ENCODE measurements at places on chromosomes 16 and 17.

DNA sequence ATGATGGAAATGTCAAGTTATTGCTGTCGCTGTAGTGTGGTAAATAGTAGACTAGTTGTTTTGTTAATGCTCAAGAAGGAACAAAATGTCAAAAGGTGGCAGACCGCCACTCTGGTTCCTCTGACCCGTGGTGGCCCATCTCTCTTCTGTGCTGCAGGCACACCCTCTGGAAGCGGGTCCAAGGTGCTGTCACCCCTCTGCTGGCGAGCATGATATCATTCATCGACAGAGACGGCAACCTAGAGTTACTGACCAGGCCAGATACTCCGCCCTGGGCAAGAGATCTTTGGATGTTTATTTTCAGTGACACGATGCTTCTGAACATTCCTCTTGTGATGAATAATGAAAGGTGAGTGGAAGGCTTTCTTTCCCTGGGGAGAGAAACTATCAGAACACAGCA is 56.8 kb upstream of the ENDOV start:
- no peak for DNase-seq

DNA sequence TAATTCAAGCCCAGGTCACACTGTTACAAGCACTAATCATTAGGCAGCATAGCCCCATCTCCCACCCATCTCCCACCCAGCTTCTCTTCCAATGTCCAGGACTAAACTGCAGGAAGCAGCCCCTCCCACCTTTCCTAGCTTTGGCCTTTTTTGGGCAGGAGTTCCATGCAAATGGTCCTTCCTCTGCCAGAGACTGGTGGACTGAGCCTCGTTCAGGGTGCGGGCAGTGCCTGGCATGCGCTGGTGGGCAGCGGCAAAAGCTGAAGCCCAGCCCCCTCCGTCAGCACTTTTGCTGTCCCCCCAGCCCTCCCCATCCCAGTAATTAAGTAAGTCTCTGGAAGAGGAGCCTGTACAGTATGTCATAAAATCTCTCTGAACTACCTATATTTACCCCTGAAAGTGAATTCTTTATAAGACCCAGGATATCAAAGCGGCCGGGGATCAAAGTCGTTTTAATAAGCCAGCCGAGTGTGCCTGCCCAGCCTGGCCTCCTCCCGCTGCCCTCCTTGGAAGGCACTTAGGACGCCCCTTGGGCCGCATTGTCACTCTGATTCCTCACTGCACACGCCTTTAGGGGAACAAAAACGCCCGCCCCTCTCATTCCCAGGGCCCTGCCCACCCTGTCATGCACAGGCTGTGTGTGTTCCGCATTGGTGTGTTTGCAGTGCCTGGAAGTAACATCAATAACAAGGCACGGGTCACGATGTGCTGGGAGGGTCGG is 109.9 kb downstream of the IRX5 start:
- DNase-seq, result no peak

DNA sequence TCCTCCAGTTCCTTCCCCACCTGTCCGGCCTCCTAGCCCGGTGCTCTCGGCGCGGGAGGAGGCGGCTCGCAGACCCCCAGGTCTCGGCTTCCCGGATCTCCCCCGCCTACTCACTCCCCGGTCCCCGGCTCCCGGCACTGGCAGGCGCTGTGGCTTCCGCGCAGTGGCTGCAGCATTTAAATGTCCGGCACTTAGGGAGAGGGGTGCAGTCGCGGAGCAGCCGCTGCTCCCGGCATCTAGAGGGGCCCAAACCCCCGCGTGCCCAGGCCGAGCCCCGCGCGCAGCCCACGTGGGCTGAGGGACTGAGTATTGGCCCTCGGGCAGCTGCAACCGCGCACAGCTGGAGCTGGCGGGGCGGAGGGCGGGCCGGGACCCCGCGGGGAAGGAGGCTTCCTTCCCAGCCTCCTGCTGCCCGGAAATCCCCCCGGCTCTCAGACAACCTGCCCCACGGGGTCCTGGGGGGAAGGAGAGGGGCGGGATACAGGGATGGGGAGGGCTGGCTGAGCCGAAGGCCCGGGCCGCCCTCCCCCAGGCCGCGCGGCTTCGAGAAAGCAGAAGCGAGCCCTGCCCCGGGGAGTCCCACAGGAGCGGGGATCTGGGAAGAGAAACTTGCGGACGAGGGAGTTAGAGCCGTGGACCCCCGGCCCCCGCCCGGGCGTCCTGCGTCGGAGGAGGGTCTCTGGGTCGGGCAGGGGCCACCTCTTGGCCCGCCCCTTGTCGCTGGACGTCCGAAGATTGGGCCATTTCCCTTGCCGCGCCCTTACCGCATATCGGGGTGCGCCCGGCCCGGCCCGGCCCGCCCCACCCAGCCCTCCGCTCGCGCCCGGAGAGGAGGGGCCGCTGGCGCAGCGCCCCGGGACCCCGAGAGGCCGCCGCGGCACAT is at the start of gene MMP25:
TSS of gene MMP25 (plus strand) at position 804 of the 883 bp plus-strand sequence. CDS start 357 bp downstream, outside the sequence.
- DNase-seq, result no peak

DNA sequence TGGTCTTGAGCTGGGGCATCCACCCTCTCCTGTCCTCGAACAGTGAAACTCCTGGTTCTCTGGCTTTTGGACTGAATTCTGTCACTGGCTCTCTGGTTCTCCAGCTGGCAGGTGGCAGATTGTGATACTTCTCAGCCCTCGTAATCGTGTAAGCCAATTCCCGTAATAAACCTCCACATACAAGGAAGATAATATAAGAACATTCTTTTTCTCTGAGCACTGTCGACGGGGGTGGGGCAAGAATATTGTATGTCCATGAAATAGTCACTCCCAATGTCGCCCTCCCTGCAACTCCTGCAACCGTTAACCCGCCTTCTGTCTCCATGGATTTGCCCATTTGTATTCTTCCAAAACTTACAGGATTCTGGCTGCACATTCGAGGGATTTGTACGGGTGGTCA is 39.2 kb upstream of the RPH3AL start:
- DNase-seq, result no peak

- DNase-seq, result no peak
Measured at GRCh38 chr17:73706858-73707257, 62.6 kb upstream of the SDK2 start.

GRCh38 chr17:7573324-7574080 is 5.9 kb upstream of the CD68 start:
- peak; percentile 72 for DNase-seq

GRCh38 chr16:68590201-68590994 is 51.3 kb downstream of the ZFP90 start:
- peak; percentile 24 for DNase-seq

GRCh38 chr16:89422905-89423630 is 67.3 kb downstream of the ANKRD11 start:
- no peak for DNase-seq

- no peak for DNase-seq
Measured at GRCh38 chr16:75918109-75918508, 191.8 kb upstream of the CPHXL start.

All from activated naive CD4-positive, alpha-beta T cell (primary cell).